ENCODE measurements at places on chromosomes 3 and 15.
A peak's percentile ranks its signal among the peaks of the same experiment; 100 is the strongest.

DNA sequence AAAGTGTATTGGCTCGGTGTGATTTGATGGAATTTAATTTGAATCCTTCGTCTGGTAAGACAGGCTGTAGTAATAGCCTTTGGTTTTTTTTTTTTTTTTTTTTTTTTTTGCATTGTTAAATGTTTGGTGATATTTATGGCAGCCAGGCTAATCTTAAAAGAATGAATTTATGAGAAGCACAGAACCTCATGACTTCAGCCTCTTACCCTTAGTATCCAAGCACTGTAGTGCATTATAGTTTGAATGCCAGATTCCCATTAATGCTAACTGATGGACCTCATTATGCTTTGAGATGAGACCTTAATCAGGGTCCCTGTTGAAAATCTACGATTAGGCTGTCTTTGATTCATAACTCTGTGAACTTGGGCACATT lies 110.6 kb upstream of the SAMMSON start:
- no peak for DNase-seq

DNA sequence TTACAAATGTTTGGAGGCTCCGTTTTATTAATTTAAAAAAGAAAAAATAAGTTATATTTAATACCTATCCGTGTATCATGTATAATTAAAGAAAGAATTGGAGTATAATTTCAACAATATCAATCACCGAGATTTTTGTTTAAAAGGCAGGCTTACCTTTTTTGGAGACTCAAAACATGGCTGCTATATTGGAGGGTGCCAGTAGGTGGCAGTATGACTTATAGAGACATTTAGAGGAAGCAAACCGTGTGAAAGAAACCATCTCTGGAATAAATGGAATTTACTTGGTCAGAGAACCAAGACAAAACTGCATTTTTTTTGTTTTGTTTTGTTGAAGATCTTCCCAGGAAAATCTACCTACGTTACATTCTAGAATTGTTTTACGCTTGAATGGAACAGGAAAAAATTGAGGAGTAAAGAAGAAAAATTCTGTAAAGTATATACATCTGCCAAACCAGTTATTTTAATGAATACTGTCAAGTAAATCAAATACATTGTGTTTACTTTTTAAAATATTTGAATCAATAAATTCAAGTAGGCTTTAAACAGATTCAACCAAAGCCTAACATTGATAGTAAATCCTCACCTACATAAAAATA lies 802.6 kb upstream of the ALCAM start:
- peak; percentile 92 for DNase-seq

DNA sequence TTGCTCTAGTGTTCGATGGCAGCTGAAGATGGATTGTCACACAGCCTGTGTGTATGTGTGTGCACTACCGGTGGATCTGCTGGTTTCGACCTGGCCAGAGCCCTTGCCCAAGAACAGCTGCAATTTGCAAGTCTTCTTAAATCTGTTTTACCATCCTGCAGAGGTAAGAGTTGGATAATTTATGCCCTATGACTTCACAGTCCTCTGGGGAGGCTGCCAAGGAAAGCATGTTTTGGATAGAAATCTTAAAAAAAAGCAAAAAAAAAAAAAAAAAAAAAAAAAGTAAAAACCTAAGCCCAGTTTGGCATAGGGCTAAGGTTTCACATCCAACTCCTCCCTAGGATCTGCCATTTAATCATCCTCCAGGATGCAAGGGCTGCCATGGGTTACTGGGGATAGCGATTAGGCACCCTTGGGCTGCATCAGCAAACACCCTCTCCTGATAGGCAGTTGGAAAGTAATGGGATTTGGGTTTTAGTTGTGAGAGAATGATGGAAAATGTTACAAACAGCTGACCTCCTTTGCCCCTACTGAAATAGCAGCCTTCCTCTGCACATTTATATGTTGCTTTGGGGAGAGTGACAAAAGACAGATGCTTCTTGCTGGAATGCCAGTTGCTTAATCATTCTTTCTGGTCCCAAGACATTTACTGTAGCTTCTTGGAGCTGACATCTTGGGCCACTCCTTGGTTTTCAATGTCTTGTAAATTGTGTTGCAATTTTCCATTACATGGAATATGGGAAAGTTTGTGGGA lies 35.4 kb downstream of the CD200R1L start:
- no peak for DNase-seq

GRCh38 chr15:93428150-93428549 lies 339.1 kb upstream of the RGMA start:
- no peak for DNase-seq

DNA sequence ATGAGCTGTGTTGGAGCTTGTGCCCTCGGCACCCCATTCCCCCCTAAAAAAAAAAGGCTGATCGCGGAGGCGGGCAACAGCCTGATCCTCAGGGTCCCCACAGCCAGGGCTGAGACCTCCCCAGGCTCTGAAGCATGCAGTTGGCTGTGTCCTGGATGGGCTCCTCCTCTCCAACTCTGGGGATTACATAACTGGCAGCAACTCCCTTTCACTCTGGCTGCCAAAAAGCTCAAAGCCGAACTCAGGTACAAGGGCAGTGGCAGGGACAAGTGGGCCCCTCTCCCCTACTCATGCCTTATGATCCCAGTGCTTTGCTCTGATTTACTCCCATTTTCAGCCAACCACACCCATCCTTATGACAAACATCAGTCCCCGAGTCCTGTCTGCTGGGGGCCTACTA lies 18.3 kb downstream of the TPRA1 start:
- DNase-seq = no peak

DNA sequence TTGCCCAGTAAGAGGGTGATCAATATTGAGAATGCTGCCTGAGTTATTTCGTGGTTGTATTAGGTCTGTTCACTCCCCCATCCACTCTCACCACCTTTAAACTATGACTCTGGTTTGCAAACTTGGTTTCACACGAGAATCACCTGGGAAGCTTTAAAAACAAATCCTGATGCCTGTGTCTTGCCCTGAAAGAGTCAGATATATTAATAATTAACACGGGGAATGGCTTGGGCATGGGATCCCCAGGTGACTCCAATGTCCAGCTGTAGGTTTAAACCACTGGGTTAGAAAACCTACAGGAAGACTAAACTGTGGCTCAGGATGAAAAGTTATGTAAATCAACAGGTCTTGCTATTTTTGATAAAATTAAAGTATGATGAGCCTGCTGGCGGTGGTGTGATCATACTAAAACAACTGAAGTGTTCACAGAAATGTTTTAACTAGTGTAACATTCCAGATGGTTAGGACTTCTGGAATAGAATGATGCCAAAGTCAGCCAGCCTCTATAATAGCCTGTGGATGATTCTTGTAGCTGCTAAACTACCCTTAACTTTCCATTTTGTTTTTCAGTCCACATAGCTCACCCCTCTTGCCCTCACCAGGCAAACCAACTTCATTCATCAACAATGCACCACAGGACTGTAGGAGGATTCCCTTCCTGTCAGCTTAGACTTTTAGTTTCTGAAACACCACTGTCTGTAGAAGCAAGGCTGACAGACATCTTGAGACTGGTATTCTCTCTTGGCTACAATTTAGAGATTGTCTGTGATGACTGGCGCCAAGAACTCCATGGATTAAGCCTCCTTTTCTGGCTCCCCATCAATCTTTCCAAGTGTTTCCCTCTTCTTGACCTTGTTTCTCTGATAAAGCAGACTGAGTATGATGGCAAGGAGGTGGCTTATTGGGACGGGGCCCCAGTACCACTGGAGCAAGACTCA lies 119.1 kb upstream of the ADAMTS9 start:
- DNase-seq = no peak

DNA sequence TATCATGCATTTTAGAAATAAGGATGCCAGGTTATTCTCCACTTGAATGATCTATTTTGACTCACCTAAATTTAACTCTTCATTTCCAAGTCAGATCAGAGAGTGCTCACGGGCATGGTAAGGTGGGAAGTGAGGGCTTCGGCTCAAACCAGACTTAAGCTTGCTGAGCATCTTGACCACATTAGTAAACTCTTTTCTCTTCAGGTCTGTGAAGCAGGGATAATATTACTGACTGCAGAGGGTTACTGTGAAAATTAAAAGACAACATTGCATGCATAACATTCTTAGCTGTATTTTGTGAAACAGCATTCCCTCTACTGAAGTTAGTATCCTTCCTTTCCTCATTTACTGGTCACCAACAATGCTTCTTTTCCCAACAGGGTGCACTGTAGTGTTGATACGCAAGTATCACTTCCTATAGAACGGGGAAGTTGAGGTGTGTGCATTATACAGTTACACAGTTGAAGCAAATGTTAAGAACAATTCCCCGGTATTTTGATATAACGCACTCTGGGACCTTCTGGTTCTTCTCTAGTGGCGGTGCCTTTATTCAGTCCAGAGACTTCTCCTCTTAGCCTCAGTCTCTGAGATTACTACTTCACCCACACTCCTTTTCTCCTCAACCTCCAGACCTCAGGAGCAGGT lies 74.1 kb upstream of the MNS1 start:
- DNase-seq = no peak

DNA sequence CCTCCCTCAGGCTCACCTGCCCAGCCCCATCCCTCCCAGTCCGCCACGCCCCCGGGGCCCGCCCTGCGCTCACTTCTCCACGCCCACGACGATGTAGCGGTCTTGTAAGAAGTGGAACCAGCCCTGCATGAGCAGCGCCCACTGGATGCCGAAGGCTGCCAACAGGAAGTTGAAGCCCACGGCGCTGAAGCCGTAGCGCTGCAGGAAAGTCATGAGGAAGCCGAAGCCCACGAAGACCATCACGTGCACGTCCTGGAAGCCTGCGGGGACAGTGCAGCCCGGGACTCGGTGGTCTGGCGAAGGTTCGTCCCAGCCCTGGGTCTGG lies 9.7 kb downstream of the RHCG start:
- DNase-seq = peak; percentile 85

- no peak for DNase-seq
These were observed 131.5 kb downstream of the WNT7A start for GRCh38 chr3:13748276-13748879.

- DNase-seq = no peak
These were observed 39.7 kb upstream of the SLC2A2 start for GRCh38 chr3:171066206-171066605.

DNA sequence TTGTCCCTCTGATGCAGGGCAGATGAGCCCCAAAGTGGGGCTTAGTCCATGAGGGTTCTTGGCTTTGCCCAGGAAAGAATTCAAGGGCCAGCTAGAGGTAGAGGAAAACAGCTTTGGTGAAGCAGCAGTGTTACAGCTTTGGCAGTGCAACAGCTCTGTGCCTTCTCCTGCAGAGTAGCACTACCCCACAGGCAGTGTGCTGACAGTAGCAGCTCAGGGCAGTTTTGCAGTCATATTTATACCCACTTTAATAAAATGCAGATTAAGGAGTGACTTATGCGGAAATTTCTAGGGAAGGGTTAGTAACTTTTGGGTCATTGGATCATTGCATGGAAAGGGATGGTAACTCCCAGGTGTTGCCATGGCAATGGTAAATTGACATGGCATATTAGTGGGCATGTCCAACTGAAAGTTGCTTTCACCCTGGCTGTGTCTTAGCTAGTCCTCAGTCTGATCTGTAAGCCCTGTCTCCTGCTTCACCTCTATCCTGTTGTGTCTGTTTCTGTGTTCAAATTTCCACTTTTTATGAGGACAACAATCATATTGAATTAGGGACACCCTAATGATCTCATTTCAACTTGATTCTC lies 241.3 kb upstream of the C2CD4B start:
- no peak for DNase-seq

DNA sequence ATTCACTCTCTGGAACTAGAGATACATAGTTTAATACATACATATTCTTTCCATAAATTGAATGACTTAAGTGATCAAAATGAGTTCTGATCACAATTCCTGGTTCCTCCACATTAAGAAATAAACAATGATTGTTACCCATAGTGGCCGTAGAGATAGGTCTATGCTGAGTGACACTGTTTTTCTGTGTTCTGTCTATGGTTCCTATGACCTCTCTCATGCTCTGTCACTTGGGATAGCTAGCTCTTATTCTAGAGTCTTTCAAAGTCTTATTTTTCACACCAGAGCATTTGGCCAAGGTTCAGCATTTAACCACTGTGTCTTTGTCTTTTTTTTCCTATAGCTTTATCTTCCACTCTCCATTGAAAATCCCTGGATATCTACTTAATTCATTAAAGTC lies 132.4 kb downstream of the GOLGA6L6 start:
- DNase-seq = no peak

DNA sequence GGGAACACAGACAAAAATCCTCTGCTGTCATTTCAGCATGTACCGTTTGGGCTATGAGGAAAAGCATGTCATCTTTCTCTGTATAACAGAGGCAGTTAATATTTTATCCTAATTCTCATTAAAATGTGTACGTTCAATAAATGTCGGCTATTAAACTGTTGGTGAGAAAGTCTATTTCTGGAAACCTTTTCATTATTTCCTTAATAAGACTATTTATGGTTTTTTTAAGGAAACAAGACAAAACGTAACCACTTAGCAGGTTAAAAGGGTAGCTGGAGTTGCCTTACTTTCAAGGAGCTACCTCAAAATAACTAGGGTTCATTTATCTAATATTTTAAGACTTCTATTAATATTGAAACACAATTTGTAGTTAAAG lies 1.8 kb upstream of the STT3B start:
- DNase-seq = peak; percentile 19

DNA sequence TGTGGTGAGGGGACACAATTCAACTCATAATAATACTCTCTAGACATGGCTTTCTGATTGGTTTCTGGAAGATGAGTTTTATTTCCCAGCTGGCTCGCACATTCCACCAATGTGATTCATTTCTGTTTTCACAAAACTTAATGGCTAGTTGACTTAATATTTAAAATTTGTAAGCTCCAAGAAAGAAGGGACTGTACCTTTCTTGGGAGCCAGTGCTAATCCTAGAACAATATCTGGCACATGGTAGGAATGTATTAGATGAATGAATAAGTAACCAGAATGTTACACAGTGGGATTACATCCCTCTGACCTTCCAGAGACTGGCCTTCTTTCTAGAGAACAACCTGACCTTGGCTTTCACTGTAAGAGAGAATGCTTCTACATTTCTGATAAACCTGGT lies 262.8 kb downstream of the RORA start:
- no peak for DNase-seq

DNA sequence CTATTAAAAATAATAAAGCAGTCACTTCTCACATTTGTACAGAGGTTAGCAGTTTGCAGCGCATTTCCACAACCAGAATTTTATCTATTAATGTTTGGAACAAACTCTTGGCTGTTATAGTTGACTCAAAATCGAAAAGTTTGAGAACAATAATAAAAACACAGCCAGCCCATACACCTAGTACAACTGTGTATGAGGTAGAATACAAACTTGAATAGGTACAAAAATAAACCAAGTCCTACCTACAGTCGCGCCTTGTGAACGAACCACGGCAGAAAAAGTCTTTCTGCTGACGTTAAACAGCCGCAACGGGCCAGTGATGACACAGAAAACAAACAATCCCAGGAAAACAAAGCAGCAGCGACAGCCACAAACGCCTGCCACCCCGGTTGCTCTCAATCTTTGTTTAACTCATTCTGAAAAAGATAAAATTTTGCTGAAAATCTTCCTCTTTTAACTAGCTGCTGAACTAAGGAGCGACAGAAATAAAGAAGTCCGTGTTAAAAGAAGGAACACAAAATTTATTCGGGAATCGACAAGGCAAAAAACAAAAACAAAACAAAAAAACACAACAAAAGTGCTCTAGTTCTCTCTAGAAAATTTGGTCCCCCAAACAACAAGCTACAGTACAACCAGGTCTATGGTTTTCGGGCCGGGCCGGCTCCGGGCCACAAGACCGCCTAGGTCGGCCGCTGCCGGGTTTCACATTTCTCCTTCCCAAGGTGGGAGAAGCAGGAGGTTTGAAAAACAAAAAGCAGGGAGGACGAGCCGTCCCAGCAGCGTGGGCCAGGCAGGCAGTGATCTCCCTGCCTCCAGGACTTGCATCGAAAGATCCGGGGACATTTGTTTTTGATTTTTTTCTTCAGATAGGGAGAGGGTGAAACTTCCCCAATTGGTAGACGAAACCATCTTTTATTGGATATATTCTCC lies 2.9 kb downstream of the FOXL2 start:
- DNase-seq = peak; percentile 21

GRCh38 chr15:77857419-77857818 lies 220.1 kb downstream of the TBC1D2B start:
- no peak for DNase-seq
